AG08395 (cell line): ENCODE measurements at places on chromosomes 13 and 19.

GRCh38 chr13:26606631-26607030, 49.1 kb downstream of the WASF3 start:
- no peak for DNase-seq

DNA sequence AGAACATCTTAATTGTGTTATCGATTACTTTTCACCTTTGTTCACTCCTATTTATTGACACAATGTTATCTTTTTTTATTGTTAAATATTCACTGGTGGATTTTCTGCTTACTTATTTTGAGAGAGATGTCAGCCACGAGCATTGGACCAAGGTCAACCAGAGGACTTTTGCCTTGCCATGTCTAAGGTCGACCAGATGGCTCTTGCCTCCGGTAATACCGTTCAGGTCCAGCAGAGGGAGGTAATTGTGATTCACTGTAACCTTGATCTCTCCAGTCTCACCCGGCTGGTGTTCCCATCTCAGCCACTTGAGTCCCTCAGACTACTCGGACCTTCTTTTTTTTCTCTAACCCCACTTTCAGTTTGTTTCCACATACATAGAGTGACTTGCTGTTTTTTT, 1438.1 kb downstream of the UQCRFS1 start:
- DNase-seq, result no peak

- DNase-seq, result no peak
These were observed 7.1 kb upstream of the RAB20 start for GRCh38 chr13:110568612-110569011.

DNA sequence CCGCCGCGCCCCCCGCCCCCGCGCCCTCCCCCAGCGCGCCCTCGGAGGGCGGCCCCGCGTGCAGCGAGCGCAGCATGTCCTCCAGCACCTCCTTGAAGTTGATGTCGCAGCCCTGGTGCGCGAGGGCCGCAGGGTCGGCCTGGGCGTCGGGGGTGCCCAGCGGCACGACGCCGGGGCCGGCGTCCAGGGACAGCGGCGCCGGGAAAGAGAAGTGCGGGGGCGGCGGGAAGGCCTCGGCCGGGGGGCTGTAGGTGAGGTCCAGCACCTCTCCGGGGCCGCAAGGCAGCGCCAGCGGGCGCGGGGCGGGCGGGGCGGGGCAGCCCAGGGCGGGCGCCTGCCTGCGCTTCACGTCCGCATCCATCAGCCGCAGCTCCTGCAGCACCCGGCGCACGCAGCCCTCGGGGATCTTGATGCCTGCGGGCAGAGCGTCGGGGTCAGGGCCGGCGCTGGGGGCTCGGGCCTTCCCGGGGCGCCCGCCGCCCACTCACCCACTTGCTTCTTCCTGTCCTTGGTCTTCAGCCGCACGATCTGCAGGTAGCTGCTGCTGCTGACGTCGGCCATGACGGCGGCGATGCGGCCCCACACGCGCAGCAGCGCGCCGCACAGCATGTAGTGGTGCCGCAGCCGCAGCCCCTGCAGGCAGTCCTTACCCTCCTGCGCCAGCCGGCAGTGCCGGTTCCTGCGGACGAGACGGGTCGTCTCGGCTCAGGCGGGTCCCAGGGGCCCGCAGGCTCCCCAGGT, 4.7 kb downstream of the GPX4 start:
- no peak for DNase-seq

GRCh38 chr13:114112826-114113322, 19.5 kb downstream of the RASA3 start:
- no peak for DNase-seq

GRCh38 chr13:45821811-45822210, 29.7 kb downstream of the SIAH3 start:
- no peak for DNase-seq

- no peak for DNase-seq
These were observed 14.3 kb downstream of the MISP start for GRCh38 chr19:765179-765738.

GRCh38 chr19:41934849-41935374, 6.7 kb upstream of the ERFL start:
- peak; percentile 84 for DNase-seq

GRCh38 chr13:113187883-113188665, 20.4 kb downstream of the PCID2 start:
- DNase-seq, result no peak

- no peak for DNase-seq
These were observed 10.3 kb downstream of the CELF5 start for GRCh38 chr19:3234800-3235199.

DNA sequence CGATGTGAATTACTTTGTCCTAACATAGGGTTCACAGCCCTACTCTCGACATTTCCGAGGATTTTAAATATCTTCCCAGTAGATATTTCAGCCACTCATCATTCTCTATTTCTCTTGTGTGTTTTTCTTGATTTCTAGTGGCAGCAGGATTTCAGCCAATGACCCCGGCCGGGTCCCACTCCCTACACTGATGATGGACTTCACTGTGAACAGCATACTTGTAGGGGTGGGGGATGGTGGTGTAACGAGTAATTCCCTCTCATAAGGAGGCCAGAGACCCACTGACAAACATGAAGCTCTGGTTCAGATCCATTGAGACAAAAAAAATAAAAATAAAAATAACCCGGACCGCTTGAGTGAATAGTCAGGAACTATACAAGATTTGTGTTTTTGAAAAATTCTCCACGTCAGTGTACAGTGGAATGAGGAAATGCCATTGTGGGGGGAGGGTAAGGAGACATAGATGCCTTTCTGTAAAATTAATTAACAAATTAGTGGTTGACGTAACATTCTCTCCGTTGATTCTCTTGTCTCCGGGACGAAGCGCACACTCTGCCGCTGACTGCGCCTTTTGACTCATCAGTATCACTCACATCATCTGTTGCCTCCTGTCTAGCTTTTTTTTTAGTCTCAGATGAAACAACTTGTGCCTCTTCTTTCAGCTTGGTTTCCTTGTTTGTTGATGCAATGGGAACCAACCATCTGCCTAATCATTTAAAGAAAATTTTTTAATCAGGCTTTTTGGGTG, 48.8 kb upstream of the IRS2 start:
- DNase-seq, result no peak

DNA sequence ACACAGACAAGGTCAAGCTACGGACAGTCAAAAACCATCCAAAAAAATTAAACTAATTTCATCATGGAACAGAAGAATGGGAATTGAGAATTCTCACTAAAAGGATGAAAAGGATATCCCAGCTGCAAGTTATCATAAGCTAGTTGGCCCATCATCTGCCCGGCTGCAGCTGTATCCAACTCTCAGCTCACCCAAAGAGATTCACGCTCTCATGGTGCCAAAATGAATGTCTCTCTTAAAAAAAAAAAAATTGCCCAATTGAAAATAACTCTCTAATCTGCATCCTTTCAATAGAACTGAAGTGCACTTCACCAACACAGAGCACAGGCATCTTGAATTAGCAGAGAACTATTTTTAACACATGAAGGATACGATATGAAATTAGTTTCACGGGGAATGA, 20.0 kb downstream of the ENOX1 start:
- DNase-seq, result no peak

GRCh38 chr19:42254850-42255765, at the start of gene ERF:
ERF (minus strand) TSS chr19:42255128; CDS start chr19:42254999, 129 bp downstream.
- peak; percentile 96 for DNase-seq

DNA sequence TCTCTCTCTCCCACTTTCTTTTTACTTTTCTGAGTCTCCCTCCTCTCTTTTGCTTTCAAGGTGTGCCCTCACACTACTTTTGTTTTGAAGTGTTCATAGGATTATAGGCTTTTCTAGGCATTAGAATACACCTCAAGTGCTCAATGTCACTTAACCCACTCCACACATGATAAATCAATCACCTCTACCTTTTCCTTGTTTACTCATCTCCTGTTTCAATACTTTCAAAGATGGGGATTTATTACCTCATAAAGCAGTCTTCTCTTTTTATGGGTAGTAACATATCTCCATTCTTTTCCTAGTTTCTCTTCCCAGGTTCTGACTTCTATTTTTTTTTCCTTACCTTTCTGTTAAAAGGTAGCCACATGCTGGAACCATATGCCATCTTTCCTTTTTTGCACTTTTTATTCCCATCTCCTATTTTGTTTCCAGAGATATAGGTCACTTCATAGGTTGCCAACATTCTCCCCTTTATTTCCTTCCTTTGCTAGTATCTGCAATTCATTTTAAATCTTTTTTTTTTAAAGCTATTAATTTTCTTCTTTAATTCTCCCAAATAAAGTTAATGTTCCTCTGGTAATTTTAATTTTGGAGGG, 137.6 kb upstream of the SLC10A2 start:
- no peak for DNase-seq

DNA sequence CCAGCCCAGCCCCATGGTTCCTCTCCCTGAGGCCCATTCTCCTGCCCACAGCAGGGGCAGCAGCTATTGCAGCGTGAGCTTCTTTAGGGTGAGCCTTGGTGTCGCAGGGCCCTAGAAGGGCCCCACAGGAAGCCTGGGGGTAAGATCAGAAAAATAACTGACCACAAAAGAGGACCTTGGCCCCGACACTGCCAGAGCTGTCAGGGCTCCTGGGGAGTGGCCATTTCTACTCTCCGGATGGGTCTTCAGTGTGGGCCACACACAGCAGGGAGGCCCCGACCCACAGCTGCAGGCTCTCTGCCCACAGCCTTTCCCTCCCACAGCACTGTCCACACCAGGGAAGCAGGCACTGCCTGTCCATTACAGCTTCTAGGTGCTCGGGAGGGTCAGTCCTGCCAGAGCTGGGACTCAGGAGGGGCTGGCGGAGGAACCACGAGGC, 3.5 kb upstream of the SIGLEC8 start:
- DNase-seq, result no peak

GRCh38 chr13:110984381-110984780, 69.5 kb upstream of the ANKRD10 start:
- DNase-seq, result no peak

DNA sequence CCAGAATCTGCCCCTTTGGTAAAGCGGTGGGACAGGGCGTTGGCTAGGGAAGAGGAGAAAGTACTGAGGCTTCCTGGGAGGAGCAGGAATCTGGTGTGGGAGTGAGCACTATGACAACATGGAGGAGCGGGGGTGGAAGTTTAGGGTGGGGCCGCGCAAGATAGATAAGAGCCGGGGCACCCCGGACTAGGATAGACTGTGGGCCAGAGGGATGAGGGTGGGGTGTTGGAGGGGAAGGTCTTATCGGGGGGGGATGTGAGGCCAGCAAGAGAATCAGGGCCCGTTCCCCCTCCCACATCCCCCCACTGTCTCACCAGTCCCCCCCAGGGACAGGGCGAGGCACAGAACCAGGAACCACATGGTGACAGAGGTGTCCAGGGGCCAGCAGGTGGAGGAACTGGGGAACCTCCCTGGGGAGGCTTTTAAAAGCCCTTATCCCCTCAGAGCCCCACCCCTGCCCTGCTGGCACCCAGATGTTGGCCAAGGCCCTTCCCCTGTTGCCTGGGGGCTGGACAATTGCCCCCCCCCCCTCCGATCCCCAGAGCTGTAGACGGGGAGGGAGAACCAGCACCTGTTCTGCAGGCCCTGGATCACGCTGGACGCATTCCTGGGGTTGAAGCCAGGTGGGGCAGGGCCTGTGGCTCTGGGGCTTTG, at the start of gene KLK1:
TSS of gene KLK1 (minus strand) at position 399 of the 654 bp plus-strand sequence. CDS start at position 360, 39 bp downstream.
- no peak for DNase-seq

DNA sequence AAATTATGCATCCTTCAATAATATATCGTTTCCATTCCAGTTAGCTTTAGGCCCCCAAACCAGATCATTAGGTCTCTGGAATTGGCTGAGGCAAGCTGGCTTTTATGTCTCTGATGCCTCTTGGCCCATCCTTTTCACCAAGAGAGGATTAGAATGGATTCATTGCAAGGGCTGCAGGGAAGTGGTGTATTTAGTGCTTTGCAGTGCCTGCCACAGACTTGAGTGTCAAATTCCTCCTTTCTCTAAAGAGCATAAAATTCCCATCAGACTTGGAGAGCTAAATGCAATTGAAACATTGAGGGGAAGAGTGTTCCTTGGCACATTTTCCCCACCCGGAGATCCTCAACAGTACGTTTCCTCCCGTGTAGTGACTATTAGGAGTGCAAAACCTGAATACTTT, 302.6 kb downstream of the ATP8A2 start:
- no peak for DNase-seq

- DNase-seq, result no peak
These were observed 850 bp upstream of the CERS4 start for GRCh38 chr19:8208119-8208921.

DNA sequence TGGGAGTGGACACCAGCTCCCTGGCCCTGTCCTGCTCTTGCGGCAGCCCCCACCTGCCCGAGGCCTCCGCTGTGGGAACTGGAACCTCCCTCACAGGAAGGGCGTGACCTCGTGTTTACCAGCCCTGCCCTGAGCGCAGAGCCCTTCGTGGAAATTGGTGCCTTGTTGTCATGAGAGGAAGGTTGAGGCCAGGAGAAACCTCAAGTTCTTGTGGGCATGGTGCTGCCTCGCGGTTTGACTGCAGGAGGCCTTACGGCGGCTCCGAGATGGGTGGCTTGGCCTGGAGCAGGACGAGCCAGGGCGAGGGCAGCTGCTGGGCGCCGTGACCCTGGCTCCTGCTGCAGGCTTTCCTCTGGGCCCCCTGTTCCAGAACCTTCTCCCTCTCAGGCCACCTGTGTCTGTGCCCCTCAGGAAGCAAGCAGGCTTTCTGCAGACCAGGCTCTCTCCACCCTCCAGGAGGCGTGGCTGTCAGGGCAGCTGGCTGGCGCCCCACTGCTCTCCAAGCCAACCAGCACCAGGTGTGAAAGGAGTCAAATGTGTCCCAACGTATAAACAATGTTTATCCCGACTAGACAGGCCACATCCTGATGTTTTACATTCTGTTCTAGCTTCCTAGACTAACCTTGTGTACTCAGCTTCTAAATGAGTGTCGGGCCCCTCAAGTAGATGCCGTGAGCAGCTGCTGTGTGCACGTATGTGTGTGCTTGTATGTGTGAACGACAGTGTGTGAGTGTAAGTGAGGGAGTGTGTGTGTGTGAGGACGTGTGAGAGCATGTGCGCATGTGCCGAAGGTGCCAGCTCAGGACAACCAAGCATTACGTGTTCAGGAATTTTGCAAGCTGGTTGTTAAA, 10.4 kb upstream of the RASA3 start:
- no peak for DNase-seq

GRCh38 chr13:23372264-23372906, 61.1 kb downstream of the SACS start:
- no peak for DNase-seq

- no peak for DNase-seq
These were observed 12.2 kb downstream of the MRPS31 start for GRCh38 chr13:40758811-40759210.

DNA sequence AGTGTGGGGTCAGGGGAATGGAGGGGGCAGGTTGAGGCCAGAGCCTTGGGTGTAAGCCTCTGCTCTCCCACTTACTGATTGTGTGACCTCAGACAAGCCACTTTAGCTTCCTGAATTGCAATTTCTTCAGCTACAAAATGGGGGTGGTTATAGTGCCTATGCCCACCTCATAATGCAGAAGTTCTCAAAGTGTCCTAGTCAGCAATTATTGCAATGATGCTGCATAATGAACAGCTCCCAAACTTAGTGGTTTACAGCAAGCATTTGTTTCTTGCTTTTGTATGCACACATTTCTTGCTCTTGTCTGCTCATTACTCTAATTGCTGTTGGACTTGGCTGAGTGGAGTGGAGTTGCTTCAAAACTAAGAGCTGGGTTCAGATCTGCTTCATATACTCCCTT, 36.0 kb downstream of the CYP4F22 start:
- no peak for DNase-seq
